NCI-H2081 treated with DMSO at 0.1 percent for 48 hours (cell line): ENCODE measurements at places on chromosomes 1 and 21.

GRCh38 chr1:201760516-201760915 lies 68.4 kb upstream of the IPO9 start:
- no peak for DNase-seq

GRCh38 chr1:155177918-155178281 lies 4.3 kb downstream of the TRIM46 start:
- DNase-seq: no peak

GRCh38 chr1:241136389-241136788 lies 220.6 kb downstream of the RGS7 start:
- no peak for DNase-seq

- DNase-seq: no peak
Observed at GRCh38 chr1:169102567-169102966, 3.9 kb upstream of the ATP1B1 start.

GRCh38 chr1:99786751-99787501 lies 20.5 kb upstream of the FRRS1 start:
- no peak for DNase-seq

DNA sequence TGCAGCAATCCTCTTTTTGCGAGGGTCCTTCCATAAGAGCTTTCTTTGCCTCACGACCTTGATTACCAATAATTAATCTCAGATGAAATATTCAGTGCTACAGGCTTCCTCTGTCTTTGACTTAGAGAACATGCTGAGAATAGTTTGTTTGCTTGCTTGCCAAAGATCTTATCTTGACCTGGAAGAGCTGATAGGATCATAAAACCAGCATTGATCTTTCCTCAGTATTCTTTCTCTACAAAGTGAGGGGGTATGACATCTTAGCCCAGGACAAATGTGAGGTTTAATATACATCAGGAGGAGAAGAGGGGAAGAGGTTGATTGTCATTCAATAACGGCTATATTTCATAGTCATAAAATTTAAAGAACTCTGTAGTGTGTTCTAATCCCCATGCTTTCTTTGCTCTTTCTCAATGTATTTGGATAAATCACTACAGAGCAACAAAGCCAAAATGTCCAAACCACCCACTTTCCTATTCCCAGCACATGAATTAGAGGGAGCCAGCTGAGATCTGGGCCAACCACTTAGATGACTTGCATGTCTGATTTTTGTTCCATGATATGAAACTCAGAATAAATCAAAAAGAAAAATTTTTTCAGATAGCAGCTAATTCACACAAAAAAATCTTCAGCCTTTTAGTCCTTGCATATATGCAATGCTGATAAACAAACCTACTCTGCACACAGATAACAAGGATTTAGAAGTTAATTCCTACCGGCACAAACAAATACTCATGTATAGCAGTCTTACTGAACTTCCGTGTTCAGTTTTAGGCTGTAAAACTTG lies 50.5 kb upstream of the IPO9 start:
- no peak for DNase-seq

GRCh38 chr1:183186841-183187240 lies 777 bp downstream of the LAMC2 start:
- DNase-seq: no peak

DNA sequence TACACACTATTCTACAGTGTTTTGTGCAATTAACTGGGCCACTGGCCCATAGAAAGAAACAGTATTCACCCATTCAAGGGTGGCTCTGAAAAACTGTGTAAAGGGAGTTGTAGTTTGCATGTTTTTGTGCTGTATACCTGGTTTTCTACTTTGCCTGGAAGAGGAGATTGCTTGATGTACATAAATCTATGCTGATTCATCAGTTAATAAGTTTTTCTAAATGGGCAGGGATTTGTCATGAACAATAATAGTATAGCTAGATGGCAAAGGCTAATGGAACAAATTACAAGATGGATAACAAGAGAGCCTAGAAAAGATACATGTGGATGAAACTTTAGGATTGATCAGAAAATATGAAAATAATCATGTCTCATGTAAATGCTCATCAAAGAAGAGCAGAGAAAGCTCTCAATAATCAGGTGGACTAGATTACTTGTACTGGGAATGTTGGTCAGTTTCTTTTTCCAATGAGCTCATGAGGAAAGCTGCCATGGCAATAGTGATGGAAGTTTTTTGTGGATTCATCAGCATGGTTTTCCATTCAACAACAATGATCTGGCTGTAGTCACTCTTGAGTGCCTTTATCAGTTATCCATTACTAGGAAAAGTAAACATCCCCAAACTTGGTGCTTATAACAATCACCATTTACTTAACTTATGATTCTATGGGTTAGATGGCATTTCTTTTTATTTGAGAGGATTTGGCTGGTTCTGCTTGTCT lies 602.8 kb downstream of the BRINP3 start:
- no peak for DNase-seq

DNA sequence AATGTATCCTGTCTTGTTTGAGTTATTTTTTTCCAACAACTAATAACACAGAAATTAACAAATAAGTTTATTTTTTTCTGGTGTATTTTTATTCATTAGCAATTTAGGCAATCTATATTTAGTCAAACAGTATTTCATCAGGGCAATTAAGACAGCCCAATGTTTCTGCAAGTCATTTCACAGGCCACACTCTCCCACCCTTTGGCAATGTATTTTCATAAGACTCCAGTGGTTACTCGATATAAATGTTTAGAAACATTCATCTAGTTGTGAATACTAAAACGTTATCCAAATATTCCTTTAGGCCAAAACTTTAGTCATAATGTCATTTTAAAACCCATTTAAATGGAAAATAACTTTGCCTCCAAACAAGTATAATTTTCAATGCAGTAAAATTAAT lies 142.1 kb downstream of the KCNT2 start:
- DNase-seq: no peak

GRCh38 chr21:36452281-36452825 lies 27.6 kb downstream of the CLDN14 start:
- DNase-seq: no peak

GRCh38 chr1:46335081-46335480 lies 5.5 kb upstream of the NSUN4 start:
- DNase-seq: no peak

- DNase-seq: no peak
Observed at GRCh38 chr1:2447276-2448097, 28.6 kb upstream of the PLCH2 start.

- DNase-seq: no peak
Observed at GRCh38 chr1:207818971-207819451, 67.2 kb downstream of the CD46 start.

DNA sequence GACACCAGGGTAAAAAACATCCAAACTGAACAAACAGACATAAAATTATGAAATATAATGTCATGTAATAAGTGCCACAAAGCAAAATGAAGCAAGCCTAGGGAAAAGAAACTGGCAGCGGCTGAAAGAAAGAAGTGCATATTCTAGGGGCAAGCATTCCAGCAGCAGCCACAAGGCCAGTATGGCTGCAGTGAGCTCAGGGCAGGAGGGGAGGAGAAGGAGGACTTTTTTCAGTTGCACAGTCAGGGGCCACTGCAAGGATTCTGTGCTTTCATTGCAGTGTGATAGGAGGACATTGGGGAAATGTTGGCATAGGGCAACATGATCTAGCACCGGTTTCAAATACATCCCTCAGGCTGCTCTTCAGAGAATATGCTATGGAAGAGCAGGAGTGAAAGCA lies 263.8 kb downstream of the NEGR1 start:
- no peak for DNase-seq

- no peak for DNase-seq
Observed at GRCh38 chr21:38439957-38440356, 58.3 kb downstream of the ERG start.

- DNase-seq: peak; percentile 14
Observed at GRCh38 chr1:32273391-32274208, 18.3 kb upstream of the HDAC1 start.

DNA sequence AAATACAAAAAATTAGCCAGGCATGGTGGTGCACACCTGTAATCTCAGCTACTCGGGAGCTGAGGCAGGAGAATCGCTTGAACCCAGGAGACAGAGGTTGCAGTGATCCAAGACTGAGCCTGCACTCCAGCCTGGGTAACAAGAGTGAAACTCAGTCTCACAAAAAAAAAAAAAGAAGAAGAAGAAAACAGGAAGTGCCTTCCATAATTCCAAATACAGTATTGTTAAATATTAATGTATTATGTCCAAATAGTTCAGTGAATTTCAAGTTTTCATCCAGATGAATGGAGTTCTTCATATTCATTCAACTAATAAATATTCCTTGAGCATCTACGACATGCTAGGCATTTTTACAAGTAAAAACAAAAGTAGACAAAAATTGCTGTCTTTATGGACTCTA lies 33.3 kb downstream of the PLEKHO1 start:
- no peak for DNase-seq

- DNase-seq: no peak
Observed at GRCh38 chr1:92037400-92037799, 7.6 kb downstream of the EPHX4 start.

DNA sequence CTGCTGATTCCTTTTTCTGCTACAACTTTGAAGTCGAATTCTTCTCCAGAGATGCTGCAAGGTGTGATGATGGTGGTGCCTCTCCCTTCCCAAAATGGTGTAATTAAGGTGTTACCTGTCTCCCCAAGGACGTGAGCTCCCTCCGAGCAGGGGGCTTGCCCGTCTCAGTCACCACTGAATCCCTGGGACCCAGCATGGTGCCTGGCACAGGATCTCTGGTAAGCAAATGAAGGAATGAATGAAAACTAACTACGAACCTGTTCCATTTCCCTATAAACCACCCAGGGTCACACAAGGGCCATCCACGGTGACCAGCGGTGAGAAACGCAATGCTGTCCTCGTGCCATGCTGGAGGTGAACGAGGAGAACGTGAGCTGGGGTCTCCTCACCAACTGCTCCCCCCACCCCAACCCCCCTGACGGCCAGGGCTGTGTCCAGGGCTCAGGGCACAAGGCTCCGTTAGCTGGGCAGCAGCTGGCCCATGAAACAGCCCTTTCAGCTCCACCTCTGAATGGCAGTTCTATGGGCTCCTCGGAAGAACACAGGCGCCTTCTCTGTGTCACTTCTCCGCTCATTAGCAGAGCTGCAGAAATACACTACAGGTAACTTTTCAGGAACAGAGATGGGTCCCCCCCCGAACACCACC lies 2.2 kb upstream of the MATN1 start:
- DNase-seq: no peak

DNA sequence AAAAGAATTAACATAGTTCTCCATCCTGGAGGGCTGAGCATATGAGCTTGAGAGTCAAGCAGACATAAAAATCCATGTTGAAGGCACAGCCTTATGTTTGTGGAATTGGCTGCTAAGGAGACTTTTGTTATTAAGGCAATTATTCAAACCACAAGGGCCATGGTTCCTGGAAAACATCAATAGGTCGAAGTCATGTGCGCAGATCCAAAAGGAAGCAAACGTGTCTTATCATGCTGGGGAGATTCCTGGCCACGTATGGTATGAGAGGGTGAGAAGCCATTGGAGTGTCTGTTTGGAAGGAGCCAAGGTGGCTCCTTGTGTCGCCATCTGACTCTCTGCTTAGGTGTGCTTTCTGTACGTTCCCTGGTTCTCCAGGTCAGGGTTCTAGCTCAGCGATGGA lies 61.8 kb upstream of the COA6 start:
- DNase-seq: no peak

DNA sequence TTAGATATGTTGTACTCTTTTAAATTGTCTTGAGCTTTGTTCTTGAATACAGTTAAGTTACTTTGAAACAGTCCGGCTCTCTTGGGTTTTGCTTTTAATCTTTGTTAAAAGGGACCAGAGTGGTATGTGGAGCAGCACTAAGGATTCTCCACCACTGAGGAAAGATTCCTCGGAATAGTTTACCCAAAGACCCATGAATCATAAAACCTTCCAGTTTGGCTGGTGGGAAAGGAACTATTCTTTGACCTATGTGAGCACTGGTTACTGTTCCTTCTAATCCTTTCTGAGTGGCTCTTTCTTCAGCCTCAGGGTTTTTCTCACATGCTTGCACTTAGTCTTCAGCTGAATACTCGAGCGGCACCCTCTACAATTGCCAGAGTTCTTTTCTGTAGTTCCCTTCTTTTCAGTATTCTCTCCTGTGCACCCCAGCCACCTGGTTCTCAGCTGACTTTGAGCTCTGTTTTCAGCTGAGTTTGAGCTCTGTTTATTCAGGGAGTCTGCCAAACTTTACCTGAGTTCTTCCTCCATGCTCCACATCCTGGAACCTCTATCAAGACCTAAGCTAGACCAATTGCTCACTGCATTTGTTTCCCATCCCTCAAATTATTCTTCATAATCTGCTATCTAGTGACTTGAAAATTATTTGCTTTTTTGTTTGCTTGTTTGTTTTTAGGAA lies 253.8 kb upstream of the PLXNA2 start:
- no peak for DNase-seq

DNA sequence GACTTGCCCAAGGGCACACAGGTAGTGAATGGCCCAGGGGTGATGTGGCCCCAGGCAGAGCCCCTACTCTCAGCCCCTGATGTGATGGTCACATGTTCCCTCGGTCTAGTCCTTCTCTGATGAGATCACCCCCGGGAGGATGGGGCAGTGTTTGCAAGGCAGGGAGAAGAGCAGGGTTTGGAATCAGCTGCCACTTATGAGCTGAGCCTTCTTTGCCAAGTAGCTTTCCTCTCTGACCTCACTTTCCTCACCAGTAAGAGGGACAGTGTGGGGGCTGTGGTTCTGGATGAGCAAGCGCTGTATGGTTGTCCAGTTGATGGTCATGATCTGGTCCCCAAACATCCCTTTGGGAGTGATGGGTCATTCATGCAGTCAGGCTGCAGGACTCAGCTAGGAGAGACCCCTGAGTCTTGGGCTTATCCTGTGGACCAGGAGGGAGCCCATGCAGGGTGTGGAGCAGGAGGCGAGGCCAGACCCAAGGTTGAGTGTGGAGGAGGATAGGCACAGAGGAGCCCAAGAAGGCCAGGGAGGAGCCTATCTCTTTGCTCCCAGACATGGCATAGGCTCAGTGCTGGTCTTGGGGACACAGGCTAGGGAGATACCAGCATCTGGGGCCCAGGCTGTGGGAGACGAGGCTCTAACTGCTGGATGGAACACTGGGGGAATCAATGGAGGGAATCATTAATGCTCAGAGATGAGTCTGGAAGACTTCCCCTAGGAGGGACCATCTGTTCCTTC lies 15.9 kb upstream of the PEAR1 start:
- no peak for DNase-seq

DNA sequence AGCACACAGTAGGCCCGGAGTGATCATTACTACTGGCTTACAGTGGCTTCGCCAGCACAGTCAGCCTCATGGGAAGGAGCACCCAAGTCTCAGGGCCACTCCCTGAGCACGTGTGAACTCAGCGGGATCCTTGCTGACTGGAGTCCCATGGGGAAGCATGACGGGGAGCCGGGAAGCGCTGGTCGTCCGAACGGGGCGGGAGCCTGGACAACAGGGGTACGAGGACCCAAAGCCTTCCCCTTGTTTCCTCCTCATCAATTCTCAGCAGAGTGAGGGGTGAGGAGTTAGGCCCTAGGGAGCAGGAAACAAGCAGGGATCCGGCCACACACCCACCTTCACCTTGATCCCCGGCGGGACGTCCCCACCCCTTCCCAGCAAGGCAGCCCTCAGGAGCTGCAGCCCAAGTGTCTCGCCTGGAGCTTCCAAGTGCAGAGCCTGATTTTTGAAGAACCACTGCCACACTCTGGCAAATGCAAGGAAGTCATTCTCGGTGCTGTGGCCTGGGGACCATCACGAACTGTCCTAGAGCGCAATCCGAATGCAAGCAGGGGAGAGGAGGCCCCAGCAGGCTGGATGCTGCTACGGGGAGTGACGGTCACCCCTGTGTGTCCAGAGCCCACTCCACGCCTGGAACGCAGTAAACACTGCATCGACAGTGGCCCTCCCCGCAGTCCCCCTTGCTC lies 35.5 kb downstream of the TOMM20 start:
- no peak for DNase-seq

- no peak for DNase-seq
Observed at GRCh38 chr1:117824616-117825015, 104.8 kb downstream of the GDAP2 start.

GRCh38 chr1:44924835-44925464 lies 61.4 kb downstream of the EIF2B3 start:
- DNase-seq: no peak
